ENCODE measurements at places on chromosomes 7 and 10.

GRCh38 chr7:47720141-47720906 is 138.4 kb upstream of the TNS3 start:
- peak; percentile 45 for DNase-seq

DNA sequence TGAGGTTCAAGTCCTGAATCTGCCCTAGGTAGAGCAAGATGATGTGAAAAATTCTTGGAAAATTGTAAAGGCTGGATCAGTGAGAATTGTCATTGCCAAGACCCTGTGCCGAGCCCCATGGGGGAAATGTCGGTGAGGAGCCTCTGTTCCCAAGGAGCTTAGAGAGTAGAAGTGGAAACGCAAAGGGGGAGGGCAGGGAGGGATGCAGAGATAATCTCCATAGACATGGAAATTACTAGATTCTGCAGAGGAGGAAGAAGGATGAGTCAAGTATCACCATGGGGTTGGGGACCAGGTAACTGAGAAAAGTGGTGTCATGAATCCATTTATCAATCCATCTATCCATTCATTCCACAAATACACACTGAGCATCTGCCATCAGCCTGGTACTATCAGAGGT is 26.0 kb downstream of the DUSP5 start:
- no peak for DNase-seq

DNA sequence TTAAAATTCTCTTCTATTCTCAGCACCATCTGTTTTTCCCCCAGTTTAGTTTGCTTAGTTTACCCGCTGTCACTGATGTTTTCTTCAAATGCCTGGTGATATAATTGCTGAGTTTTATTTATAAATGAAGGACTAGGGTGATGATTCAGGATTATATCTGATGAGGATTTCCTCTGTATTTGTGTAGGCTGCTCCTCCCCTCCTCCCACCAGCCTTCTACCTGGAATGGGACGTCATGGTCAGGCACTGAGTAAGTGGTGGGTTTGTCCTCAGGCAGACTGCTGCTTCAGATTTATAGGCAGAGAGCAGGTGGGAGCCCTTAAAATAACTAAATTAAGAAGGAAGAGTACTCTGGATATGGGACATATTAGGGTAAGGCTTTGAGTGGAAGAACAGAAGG is 35.8 kb downstream of the PALS2 start:
- no peak for DNase-seq

DNA sequence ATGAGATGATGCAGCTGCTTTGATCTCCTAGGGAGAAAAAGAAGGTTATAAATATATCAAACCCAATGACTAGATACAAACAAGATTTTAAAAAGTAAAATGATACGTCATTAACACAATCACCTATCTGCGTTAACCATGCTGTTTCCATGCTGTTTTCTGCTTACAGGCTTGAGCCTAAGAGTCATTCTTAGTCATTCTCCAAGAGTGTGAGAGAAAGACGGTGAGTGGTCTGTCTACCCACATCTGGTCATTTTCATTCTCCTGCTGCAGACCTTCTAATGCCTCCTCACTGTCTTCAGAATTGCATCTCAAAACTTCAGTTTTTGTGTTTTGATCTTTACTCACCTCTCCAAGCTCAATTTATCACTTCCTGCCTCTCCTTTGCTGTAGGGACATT is 98.0 kb upstream of the ELMO1 start:
- no peak for DNase-seq

- DNase-seq, result no peak
Observed at GRCh38 chr7:90173127-90173844, 19.0 kb downstream of the STEAP1 start.

DNA sequence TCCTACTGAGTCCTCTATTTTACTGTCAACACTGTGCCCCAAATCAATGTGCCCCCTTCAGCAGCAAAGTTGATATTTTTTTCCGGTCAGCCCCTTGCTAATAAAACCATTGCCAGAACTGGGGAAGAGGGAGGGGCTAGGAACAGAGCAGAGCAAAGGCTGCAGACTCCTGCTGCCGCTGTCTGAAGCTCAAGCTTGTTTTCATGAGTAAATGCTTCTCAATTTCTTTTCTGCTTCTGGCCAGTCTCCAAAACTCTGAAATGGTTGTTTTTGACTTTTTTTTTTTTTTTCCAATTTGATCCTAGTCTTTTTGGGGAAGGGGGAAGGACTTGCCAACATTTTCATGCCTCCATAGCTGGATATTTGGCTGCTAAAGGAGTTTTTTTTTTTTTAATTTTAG is 26.7 kb upstream of the PROSER2 start:
- no peak for DNase-seq

- DNase-seq, result no peak
Observed at GRCh38 chr10:21427804-21428481, 97.5 kb downstream of the SKIDA1 start.

GRCh38 chr7:54841772-54842697 is 83.0 kb upstream of the SEC61G start:
- no peak for DNase-seq

DNA sequence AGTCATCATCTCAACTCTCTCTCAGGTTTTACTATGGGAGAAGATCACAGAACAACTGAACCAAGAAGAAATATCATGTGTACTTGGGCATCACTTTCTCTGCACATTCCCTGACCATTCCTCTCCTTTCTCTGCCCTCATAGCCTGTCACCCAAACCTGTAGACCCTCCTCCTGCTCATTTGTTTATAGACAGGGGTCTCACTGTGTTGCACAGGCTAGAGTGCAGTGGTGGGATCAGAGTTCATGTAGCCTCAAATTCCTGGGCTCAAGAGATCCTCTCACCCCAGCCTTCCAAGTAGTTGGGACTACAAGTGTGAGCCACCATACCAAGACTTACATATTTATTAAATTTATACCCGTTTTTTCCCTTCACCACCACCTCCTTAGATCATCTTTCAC is 260.8 kb upstream of the SLC26A5 start:
- DNase-seq, result no peak

GRCh38 chr7:3430588-3430987 is 129.5 kb downstream of the SDK1 start:
- no peak for DNase-seq

DNA sequence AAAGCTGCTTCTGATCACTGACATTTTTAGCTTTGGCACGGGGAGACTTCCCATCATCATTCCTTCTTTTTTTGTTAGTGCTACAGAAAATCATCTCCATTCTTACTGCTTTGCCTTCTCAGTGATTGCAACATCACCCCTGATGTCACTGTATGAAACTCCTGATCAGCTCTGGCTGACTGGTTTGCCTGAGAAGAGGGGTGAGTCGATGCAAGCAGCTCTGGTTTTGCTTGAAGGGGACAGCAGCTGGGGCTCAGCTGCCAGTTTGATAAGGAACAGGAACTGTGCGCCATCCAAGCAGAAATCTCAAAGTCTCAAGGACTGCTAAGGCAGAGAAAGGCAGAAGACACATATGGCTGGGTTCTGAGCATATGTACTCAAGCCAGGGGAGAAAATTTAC is 808.5 kb upstream of the CELF2 start:
- DNase-seq, result peak; percentile 6

DNA sequence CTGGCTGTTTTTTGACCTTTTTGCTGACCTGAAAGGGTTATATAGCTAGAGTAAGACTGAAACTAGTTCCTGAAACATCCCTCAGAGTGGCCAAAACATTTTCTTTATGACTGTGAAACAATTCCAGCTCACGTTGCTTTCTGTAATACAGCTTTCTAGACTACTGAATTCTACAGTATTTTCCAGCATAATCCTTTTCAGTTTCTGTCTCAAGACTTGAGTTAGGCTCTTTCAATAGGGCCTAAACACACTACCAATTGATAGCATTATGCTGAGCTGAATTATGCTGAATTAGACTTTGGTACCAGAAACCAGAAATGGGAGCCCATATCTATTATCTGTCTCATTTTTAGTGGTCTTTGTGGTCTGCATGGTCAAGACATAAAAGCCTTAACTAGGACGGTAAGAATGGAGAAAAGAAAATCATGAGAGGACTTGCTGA is 72.6 kb downstream of the EPDR1 start:
- no peak for DNase-seq

DNA sequence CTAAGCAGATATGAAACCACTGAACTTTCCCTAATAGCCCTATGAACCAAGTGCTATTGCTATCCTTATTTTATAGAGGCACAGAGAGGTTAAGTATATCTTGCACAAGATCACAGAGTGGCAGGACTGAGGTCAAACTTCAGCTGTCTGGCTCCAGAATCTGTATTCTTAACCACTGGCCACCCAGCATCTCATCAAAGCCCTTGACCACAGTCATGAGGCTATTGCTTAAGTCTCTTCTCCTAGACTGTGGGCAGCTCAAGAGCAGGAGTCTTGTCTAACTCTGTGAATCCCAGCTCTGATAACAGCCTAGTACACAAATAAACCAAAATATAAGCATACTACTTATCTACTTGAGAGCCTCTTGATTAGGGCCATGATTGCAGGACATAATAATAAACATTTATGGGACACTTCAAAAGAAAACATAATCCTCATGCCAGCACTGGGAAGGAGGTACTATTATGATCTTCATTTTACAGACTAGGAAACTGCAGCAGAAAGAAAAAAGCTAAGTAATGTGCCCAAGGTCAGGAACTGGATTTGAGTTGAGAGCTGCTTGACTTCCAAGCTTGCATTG is 22.4 kb upstream of the SMC3 start:
- no peak for DNase-seq

GRCh38 chr7:96823274-96823673 is 113.6 kb upstream of the SEM1 start:
- no peak for DNase-seq

DNA sequence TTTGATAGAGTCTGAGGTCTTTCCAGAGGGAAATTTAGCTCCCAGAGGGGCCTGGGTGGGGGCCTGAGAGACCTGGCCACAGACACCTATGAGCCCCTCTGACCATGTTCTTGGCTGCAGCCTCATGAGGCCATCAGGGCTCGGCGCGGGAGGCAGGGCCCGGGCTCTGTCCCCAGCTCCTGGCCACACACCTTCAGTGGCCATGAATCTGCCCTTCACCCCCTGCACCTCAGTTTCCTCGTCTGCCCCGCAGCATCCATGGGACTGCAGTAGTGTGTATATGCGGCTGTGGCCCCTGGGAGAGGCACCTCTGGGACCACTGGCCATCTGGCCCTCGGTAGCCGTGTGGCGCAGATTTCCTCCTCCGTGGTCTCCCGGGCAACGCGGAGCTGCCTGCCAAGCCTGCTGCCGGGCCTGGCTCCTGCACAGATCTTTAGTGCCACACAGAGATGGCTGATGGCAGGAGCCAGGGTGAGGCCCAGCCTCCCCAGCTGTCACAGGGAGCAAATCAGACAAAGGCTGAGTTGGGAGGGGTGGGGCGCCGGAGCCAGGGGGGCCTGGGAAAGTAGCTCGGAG is 23.6 kb upstream of the ADCYAP1R1 start:
- no peak for DNase-seq

- no peak for DNase-seq
Observed at GRCh38 chr7:139131-139530, 53.2 kb upstream of the FAM20C start.

DNA sequence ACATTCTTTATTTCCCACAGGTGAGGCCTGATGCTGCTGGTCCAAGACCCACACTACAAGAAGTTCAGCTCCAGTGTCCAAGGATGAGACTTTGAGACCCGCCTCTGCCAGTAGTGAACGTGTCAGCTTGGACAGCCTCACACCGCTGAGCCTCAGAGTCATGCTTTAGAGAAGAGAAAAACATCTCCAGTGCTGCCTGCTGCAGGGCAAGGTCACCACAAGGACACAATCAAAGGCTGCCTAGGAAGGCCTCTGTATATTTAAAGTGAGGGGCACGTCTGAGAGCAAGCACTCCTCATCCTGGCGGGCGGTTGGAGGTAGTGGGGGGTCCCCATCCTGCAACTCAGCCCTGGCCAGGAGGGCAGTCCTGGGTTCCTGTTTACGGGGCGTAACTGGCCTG is 19.3 kb downstream of the FGFR2 start:
- no peak for DNase-seq

DNA sequence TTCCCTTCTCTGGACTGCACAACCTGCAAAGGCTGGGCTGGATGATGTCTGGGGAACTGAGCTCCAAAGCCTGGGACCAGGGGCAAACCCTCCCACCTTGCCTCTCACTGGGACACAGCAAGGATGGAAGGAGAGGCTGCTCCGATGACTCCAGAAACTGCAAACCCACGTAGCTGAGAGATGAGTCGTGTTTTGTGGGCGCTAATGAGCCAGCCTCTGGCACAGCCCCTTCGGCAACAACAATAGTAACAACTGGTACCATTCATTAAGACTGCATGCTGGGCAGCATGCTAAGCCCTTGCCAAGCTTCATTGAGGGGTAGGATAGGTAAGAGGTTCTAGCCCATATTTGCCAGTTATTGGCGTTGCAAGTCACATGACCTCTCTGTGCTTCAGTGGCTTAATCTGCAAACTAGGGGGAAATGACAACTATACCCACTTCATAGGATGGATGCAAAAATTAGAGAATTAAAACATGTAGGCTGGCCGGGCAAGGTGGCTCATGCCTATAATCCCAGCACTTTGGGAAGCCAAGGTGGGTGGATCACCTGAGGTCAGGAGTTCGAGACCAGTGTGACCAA is 145.9 kb downstream of the SH3PXD2A start:
- DNase-seq, result no peak

GRCh38 chr10:49418328-49418727 is 22.4 kb upstream of the DRGX start:
- no peak for DNase-seq

GRCh38 chr7:19381321-19381720 is 236.1 kb upstream of the FERD3L start:
- no peak for DNase-seq

- no peak for DNase-seq
Observed at GRCh38 chr10:34434119-34434594, 380.9 kb downstream of the PARD3 start.

DNA sequence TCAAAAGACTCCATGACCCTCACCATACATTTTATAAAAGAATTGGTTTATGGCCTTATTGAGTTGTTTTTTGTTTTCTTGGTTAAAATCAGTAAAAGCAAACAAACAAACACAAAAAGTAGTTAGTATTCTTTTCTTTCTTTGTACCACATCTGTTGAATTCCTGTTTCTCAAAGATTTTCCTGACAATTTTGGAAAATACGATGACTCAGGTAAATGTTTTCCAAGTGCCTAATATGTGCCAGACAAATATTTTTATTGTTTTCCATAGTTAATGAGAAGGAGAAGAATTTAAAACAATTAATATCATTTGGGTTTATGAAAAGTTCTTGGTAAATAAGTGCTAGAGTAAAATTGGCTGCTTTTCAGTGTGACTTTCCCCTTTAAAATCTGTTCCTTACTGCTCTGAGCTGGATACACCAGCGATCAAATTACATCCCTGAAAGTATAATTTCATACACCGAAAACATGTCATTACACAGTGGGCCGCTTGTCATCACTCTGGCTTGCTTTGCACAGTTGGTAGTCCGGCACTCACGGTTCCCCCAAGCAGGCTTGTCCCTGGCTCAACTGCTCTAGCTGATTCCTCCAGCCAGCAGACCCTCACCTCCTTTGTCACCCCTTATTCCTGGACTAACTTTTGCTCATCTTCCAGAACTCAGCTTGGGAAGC is 80.5 kb downstream of the TBXAS1 start:
- DNase-seq, result no peak
